ENCODE measurements at places on chromosomes 3 and 15.

- DNase-seq: no peak
Measured at GRCh38 chr3:119161240-119161639, 12.2 kb upstream of the UPK1B start.

DNA sequence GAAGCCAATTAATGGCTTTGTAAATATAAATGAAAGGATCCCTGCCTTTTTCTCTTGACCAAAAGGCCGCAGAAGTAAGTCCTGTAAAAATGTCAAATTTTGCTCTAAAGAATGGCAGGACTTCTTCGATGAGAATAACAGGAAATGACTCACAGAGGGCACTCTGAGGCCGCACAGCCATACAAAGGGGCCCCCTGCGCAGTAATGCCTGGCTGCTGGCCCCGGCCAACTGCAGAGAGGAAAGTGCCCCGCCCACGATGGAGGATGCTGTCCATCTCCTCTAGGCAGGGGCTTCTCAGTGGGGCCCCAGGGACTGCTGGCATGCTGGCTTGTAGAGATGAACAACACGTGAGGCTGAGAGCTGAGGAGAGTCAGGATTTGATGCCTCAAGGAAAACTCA, 18.1 kb upstream of the SCN10A start:
- DNase-seq: peak; percentile 14

DNA sequence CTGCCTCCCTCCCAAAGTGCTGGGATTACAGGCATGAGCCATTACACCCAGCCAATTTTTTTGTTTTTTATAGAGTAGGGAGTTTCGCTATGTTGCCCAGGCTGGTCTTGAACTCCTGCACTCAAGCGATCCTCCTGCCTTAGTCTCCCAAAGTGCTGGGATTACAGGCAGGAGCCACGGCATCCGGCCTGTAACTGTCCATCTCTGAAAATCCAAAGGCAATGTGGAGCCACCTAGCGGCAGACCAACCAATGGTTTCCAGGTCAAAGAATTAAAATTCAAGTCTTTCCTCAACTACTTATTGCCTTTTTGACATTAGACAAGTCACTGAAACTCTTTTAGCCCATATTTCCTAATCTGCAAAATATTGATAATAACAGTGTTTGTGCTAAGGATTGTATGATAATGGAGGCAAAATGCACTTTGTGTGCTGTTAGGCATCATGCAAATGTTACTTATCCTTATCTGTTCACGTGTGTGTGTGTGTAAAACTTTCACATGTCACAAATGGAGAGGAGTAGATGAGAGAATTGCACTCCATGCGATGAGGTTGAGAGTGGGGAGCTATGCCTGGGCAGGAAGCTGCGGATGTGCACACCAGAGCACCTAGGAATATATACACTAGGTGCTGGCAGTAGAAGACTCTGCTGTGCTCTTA, 48.7 kb downstream of the COL8A1 start:
- peak; percentile 23 for DNase-seq

- no peak for DNase-seq
Measured at GRCh38 chr3:168186293-168186983, 90.7 kb upstream of the GOLIM4 start.

- no peak for DNase-seq
Measured at GRCh38 chr15:85430406-85431204, 50.2 kb downstream of the AKAP13 start.

DNA sequence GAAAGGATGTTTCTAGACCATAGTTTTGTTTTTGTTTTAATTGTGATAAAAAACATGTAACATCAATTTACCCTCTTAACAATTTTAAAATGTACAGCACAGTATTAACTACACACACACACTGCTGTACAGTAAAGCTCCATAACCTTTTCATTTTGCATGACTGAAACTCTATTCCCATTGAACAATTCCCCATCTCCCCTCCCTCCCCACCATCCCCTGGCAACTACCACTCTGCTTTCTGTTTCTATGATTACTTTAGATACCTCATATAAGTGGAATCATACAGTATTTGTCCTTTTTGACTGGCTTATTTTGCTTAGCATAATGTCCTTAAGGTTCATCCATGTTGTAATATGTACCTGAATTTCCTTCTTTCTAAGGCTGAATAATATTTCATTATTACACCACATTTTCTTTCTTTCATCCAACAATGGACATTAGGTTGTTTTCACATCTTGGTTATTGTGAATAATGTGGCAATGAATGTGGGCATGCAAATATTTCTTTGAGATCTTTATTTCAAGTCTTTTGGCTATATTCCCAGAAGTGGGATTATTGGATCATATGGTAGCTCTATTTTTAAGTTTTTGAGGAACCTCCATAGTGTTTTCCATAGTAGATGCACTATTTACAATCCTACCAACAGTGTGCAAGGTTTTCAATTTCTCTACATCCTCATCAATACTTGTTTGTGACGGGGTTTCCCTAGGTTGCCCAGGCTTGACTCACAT, 10.7 kb downstream of the CHST14 start:
- no peak for DNase-seq

DNA sequence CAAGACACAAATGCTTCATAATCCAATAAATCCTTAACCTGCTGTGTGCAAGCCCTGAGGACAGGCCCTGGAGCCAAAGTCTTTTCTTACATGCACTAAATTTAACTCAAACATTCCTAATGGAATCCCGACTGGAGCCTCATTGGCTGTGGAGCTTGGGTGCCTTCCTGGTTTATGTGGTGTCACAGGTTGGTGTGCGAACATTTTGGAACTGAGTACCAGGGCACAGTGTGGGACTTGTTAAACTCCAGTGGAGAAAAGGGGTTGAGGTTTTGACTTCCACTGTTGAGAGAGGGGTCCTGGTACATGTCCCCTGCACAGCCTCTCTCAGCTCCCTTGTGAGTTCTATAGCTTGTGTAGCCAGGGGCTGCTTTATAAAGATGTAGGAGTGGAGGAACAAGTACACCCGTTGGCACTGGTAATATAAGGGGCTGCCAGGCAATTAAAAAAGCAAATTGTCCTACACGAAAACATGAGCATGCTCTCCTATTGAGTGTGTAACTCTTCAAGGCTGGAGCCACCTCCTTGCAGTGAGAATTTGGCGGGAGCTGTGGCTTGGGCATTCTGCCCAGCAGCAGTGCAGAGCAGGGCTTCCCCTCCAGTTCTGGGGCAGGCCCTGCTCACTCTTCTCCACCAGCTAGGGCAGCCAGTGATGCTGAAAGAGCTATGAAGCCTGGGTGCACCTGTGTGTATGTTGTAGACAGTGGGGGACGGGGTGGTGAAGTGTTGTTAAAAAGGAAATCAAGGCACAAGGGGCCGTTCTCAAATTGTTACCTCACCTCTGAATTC, 218.1 kb downstream of the CLSTN2 start:
- no peak for DNase-seq

DNA sequence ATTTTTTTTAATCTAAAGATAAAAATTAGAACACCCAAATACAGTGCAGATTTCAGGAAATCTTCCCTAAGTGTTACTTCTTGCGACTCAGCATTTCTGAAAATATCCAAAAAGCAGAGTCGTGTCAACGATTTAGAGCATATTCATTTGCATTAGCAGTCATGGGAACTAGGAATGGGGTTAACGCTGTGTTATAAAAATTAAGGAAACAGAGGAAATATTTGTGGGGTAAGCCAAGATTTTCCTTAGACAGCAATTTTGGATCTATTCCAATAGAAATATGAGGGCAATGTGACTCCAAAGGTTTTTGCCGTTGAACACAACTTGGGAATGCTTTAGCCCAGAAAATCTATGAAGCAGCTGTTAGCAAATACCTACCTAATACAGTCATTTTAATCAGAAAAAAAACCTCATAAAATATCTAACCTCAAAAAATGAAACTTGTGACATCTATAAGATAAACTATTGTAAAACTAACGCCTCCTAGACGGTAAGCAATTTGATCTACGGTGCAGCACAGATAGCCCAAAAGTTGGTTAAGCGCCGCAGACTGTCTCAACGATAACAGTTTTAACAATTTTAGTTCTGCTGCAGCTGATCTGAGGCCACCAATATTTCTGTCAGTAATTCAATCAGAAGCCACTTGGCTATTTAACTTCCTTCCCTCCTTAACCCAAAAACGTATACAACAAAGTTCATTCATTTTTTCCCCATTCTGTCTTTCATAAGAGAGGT, 5.8 kb upstream of the ATP11B start:
- DNase-seq: no peak

- no peak for DNase-seq
Measured at GRCh38 chr15:29942548-29942947, 120.3 kb upstream of the TJP1 start.

- no peak for DNase-seq
Measured at GRCh38 chr15:25055356-25056068, 100.7 kb downstream of the SNRPN start.

- no peak for DNase-seq
Measured at GRCh38 chr3:22377421-22377820, 626.4 kb upstream of the ZNF385D start.

- DNase-seq: no peak
Measured at GRCh38 chr3:165852711-165853110, 15.5 kb upstream of the BCHE start.

- no peak for DNase-seq
Measured at GRCh38 chr3:36733162-36733696, 31.1 kb downstream of the DCLK3 start.

- DNase-seq: no peak
Measured at GRCh38 chr3:150611666-150612065, 8.5 kb downstream of the SELENOT start.

DNA sequence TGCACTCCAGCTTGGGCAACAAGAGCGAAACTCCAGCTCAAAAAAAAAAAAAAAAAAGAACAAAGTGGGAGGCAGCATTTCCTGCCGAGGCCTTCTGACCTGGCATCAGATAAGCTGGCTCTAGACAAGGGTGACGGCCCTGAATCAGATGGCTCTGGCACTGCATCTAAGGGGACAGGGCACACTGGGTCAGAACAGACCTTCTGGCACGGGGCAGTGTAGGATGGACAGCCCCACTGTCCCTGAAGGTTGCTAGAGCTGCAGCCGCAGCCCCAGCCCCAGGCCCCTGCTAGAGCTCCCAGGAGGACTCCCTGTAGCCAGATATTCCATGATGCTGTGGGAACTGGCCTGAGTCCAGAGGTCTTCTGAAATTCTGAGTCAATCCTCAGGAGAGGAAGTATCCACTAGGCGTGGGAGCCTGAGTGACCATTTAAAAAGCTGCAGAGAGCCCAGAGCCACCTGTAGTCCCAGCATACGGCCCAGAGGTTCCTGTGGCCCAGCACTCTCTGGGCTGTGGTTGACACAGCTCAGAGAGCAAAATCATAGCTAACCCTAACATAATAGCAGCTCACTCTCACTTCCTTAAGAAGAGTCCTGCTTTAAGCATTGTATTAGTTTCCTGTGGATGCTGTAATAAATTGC, 69.2 kb upstream of the MFGE8 start:
- DNase-seq: no peak

DNA sequence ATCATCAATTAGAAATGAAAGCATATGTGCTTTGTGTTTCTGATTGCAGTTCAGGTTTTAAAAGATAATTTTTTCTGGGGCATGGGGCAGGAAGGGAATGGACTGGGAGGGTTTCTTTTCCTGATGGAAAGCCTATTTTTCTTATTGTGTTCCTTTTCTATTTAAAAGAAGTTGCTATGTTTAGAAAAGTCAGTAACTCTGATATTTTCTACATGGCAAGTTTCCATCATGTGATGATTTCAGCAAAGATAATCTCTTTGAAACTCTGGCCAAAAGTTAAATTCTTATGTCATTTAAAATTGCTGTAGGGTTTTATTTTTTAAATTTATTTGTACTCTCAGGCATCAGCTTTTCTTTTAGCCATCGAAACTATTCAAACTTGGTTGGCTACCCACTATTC, 601.2 kb downstream of the FOXP1 start:
- DNase-seq: no peak

- DNase-seq: no peak
Measured at GRCh38 chr3:180290300-180290699, 253.6 kb upstream of the PEX5L start.

- DNase-seq: no peak
Measured at GRCh38 chr15:81322676-81323253, 1.2 kb downstream of the STARD5 start.

DNA sequence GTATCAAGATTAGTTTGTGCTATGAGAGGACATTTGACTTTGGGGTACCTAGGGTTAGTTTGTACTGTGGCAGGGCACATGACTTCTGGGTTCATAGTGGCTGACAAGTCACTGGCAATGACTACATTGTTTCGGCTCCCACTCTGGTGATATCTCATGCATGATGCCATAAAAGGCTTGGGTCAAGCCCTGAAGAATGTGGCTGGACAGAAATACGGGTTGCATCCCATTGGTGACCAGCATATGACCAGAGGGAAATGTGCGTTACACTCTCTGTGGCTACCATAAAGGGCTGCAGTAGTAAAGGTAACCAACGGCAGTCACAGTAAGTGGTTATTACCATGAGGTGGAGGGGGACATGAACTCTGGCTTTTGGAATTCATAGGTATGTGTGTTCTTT, 18.4 kb downstream of the THOC7 start:
- DNase-seq: no peak

GRCh38 chr3:63493101-63493500, 159.4 kb upstream of the SNTN start:
- DNase-seq: no peak

DNA sequence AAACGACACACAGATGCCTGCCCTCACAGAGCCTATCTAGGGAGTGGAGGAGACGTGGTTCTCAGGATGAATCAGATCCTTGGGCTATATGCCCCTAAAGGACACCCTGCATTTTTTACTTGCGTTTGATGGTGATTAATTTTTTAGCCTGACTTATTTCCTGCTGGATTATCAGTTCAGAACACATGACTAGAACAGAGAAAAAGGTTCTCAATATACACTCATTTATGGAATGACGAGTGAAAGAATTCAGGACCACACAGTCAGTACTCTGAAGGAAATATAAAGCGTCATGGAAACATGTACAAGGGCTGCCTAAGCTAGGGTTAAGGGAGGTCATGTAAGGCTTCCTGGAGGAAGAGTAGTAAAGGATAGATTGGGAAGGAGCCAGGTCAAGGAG, 121.8 kb downstream of the SSR3 start:
- DNase-seq: no peak

- DNase-seq: no peak
Measured at GRCh38 chr3:19248767-19249166, 100.5 kb downstream of the KCNH8 start.

DNA sequence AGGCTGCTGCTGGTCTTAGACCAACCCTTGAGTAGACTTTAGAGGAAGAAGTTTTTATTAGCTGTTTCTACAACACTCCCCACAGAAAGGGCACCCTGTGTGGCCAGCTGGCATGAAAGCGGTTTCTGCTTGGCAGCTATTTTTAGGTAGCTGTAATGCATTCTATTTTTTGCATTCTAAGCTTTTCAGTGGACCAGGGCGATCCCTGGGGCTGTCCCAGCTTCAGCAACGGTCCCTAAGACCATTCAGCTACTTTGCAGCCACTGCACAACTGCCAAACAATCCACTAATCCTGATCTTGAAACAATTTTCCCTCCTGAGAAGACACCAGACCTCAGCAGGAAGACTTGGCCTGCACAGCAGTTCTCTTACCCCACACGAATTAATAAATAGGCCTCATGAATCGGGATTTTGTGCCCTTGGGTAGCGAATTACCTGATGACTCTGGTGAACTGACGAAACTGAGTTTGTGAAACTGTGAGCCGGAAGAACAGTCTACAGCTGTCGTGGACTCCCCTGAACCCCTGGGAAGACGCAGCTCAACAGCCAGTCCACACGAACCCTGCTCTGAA, 14.6 kb upstream of the TFRC start:
- no peak for DNase-seq

All from stimulated activated CD4-positive, alpha-beta T cell treated with anti-CD3 and anti-CD28 coated beads, TNF-alpha, amount 100 ng/mL, for 48 hours (primary cell).